ENCODE measurements at places on chromosomes 1 and 21.
A peak's percentile ranks its signal among the peaks of the same experiment; 100 is the strongest.

DNA sequence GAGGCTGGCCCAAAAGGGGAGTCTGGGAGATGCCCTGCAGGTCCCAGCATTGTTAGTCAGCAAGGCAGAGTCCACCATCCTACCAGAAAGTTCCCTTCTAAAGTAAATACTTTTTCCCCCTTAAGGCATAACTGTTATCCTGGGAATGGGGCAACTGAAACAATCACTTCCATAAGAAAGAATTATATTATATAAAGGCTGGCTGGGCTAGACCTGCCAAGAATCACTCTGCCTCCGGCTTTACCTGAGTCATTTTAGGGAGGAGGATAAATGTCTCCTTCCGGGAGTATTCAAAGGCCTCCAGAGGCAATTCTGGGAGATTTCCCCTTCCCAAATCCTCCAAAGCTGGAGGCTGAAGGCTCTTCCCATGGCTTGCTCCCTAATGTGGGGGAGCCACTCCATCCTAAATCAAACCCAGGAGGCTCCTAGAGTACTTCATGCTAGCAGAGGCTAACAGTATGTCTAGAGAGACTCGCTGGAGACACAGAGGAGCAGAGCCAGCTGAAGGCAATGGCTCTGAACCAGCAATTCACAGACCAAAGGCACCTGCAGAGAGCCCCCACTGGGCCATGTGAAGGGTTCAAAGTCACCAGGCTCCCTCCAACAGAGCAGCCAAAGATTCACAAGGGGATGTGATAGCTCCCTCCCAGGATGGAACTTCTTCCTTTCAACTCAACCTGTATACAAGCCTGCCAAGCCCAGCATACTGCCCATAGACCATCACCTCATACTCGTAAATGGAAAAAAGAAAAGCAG, 116.0 kb downstream of the ASTN1 start:
- DNase-seq = no peak

- DNase-seq = no peak
Measured at GRCh38 chr21:29208682-29209059, 78.2 kb downstream of the MAP3K7CL start.

DNA sequence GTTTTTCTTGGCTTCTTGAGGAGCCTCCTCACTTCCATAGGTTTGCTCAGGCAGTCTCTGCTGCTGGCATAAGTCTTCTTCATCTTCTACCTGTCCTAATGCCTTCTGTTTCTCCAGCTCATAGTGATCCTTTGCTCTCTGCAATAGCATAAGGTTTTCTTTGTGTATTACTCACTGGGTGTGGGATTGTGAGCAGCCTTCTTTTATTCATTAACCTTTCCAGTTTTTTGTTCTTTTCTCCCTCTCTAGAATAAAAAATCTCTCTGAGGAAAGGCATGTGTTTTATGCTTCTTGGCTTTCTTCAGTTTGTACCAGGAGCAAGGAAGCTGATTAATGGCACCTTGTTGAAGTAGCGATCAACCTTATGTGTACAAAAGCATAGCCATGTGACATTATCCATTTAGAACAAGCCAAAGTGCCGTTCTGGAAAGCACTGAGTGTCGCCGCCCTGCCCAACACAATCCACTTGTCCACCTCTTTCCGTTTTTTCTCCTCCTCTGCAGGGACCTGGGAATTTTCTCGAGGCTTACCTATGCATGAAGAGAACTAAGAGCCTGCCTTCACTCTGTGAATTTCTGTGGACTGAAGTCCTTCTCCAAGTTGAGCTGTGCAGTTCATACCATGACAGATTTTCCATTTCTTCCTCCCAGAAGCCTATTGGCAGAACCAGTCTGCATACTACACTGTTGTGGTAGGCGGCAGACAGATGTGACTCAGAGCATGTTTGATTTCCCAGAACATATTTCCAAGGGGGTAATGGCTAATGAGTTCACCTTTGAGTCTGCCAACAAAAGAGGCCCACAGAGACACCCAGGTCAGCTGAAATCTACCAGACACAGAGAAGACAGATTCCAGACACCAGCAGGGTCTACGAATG, 39.0 kb downstream of the DPT start:
- no peak for DNase-seq

- DNase-seq = no peak
Measured at GRCh38 chr21:20572582-20572981, 425.6 kb upstream of the NCAM2 start.

- no peak for DNase-seq
Measured at GRCh38 chr21:18620436-18620835, 216.9 kb upstream of the TMPRSS15 start.

GRCh38 chr1:66852870-66853269, 51.8 kb upstream of the INSL5 start:
- no peak for DNase-seq

DNA sequence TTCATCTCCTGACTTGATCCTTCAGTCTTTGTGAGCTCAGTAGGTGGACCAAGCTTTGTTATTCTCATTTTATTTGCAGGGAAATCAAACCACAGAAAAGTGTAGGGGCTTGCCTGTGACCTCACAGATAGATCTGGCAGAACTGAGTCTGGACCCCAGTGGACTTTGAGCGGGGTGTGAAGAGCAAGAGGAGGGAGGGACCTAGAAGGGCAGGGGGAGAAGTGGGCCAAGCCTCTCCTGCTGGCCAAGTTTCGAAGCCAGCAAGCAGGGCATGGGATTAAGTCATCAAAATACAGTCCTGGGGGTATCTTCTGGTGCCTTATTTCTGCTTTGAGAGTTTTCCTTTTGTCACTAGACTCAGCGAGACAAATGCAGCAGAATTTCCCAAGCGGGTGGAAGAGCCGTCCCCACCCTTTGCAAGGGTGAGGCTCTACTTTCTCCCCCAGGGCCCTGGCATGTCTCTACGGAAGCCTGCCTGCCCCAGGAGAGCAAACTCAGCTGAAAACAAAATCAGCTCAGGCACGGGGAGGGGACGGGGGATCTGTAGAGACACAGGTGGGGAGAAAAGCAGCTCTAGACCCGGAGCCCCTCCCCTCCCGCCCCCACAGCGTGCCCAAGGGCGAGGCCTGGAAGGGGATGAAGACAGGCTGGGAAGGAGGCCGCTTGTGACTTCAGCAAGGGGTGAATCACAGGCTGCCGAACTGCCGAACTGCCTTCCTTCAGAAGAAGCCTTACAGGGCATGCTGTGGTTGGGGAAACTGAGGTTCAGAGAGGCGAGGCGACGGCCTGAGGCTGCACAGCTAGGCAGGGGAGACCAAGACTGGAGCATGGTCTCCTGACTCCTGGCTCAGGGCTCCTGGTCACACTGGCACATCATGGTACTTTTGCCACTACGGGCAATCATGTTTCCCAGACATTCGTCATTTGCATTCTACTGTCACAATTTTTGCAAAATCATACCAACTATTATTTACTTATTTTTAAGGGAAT, 19.2 kb downstream of the PKP1 start:
- DNase-seq = no peak

DNA sequence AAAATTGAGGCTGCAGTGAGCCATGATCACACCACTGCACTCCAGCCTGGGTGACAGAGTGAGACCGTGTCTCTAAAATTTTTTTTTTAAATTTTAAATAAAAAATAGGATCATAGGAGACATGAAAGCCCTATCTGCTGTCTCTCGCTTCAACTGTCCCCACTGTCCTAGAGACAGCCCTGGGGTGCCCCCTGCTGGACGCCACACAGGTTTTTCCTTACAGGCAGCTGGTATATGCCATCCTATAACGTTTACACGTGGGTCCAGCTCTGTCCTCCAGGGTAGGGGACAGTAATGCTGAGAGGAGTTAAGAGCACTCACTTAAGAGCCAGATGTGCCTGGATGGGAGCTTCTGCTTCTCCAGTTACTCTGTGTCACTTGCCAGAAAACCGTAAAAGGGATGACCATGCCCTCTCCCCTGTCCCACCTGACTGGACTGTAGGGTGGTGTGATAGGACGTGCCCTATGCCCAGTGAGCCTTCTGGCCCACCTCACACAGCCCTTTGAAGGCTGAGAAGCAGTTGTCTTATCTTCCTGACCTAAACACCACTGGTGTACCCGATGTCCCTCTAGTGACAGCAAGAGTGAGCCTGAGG, 8.5 kb downstream of the FBXO2 start:
- peak; percentile 82 for DNase-seq

GRCh38 chr1:183585038-183585437, 5.2 kb downstream of the NCF2 start:
- no peak for DNase-seq

DNA sequence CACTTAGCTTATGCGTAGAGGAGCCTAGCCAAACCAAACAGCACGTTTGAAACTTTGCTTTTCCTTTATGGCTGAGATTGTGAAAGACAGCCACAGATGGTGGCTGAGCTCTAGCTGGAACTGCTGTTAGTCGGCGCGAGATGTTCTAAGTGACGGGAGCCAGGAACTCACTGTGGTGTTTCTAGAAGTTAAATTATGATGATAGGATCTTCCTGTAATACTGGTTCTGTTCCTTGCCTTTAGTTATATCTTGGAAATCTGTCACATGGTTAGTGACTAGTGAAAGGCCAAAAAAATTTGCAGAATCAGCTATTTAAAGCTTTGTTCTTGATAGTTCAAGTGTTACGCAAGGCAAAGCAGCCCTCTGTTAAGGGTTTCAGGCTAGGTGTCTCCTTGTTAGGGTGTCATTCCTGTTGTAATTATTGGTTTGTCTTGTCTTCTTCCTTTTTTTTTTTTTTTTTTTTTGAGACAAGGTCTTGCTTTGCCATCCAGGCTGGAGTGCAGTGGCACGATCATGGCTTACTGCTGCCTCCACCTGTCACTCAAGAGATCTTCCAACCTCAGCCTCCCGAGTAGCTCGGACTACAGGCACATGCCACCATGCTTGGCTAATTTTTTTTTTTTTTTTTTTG, 22.6 kb downstream of the AK4 start:
- no peak for DNase-seq

DNA sequence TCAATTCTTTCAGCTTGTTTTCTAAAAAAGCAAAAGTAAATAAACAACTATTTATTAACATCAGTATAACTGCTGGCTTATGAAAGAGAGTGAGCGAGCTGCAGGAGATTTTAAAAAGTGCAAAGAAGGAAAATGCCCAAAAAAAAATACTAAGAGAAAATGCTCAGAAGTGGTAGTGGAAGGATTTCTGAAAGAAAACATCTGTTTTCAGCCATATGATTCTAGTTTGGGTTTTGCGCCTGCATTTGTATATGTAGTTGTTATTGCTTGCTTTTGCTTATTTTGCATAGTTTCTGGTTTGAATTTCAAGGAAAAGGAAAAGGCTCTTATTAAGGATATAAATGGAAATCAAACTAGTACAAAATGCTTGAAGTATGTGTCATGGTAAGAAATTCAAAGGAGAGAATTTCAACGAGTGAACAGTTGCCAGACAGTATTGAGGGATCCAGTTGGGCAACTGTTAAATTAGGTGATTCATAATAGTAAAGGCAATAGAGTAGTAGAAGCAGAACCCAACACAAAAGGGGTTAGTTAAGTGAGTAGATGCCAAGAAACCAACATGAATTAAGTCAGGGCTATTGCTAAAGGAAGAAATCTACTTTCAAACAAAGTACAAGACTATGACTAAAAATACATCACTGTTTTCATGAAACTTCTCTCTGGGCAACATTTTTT, 1.2 kb downstream of the GBP5 start:
- DNase-seq = no peak

DNA sequence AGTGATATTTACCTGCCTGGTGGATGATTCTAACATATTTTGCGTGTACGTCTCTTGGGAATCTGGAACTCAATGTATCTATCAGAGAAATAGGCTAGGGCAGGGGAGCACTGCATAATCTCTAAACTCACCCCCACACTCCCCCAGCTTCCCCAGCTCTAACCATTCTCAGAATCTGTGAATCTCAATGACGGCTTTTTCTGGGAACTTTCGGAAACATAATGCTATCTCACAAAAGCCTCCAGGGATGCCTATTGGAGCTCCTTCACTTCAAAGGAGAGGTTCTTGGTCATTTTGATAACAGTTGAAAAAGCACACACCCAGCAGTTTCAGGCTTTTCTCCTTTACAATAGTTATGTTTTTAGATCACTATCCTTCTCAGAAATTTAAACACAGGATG, 113.8 kb upstream of the MAGI3 start:
- DNase-seq = no peak

- DNase-seq = no peak
Measured at GRCh38 chr1:175742790-175743459, 470 bp downstream of the TNR start.

DNA sequence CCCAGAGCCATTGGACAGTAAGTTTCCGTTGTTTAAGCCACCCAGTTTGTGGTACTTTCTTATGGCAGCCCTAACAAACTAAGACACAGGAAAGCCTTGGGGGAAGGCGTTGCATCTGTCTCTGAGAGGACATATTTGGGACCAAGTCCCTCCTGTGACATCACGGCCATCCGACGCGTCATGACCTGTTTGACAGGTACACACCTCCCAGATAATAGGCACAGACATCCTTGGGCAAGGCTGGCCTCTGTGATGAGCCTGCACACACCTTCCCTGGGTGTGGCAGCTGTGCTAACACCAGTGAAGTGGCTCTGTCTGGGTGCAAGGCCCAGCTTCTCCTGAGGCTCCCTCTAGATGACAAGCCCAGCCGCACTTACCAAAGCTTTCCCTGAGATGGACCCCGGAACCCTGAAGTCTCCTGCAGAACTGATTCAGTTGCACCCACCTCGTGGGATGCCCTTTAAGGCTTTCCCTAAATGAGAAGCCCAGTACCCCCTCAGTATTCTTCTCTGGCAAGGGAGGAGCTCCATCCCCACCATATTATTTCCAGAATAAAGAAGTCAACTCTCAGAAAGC, 136.5 kb downstream of the ZSCAN20 start:
- no peak for DNase-seq

DNA sequence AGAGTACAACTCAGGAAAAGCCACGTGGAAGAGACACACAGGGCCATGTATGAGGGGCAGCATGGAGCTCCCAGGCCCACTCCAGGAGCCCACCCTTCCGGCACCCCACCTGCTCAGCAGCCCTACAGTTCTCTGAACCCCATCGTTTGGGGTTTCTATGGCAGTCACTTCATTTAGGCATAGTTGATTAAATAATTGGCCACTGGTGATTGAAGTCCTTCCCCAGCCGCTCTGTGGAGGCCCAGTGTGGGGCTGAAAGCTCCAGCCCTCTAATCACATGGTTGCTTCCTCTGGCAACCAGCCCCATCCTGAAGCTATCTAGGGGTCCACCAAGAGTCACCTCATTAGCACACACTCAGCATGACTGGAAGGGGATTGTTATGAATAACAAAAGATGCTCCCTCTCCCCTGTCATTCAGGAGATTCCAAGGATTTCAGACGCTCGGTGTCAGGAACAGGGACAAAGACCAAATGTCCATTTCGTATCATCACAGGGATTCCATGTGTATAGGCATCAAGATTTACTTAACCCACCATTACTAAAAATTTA, 12.2 kb upstream of the S100A7A start:
- no peak for DNase-seq

All from activated CD4-positive, CD25-positive, alpha-beta regulatory T cell treated with anti-CD3 and anti-CD28 coated beads, Interleukin-2, amount 50 U/mL, for 72 hours (primary cell).